NCI-H1092 (cell line): ENCODE measurements at places on chromosomes 2 and 18.
A peak's percentile ranks its signal among the peaks of the same experiment; 100 is the strongest.

GRCh38 chr2:17148407-17149145 lies 369.7 kb downstream of the RAD51AP2 start:
- DNase-seq: no peak

- no peak for DNase-seq
Observed at GRCh38 chr2:104332731-104333130, 521.2 kb upstream of the POU3F3 start.

DNA sequence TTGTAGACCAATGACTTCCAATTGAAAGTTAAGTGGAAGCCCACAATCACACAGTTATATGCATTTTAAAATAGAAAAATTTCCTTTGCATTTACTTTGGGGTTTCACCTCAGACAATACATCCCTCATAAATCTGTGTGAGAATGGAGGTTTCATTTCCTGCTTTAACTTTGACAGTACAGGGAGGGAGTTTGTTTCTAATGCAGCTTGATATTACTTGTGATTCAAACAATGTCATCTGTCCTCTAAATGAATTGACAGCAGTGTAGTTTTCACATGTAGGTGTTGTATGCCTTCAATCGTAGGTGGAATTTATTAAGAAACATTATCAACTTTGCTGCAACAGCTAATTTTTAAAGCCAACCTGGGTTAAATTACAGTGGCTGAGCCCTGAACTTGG lies 75.2 kb downstream of the TMEFF2 start:
- no peak for DNase-seq

GRCh38 chr2:190355968-190356644 lies 12.7 kb downstream of the INPP1 start:
- no peak for DNase-seq

DNA sequence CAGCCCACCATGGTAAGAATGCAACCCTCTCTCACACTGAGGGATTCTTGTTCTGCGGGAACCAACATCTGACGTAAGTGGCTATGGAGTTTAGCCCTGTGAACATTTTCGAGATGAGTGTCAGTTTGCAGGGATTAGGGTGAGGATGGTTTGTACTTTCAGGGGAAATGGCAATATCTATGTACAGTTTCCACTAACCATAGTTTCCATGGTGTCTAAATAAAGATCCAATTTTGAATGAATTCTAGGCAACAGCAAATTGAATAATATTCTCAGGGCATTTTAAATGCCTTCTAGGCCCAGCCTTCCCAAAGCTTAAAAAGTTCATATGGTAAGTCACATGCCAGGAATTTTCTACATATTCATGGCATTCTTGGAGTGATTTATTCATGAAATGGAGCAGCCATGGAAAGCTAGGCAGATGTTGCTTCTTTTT lies 105.4 kb upstream of the MMADHC start:
- no peak for DNase-seq

- no peak for DNase-seq
Observed at GRCh38 chr18:37568671-37569070, 3.1 kb upstream of the CELF4 start.

DNA sequence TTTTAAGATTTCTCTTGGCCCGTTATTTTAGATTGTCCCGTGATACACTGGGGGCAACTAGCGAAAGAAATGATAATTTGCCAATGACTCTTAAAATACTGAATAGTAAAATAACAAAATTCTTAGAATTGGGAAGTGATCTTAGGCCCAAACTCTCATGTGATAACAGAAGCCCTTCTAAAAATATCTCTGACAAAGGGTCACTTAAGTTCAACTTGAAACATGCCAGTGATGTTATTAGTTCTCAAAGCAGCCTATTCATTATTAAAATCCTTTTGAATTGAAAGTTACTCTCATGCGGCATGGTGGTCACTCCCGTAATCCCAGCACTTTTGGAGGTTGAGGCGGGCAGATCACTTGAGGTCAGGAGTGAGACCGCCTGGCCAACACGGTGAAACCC lies 920.9 kb downstream of the NRXN1 start:
- no peak for DNase-seq

GRCh38 chr2:207051385-207051965 lies 112.2 kb downstream of the CPO start:
- DNase-seq: no peak

GRCh38 chr2:190887089-190887488 lies 6.5 kb downstream of the GLS start:
- DNase-seq: no peak

DNA sequence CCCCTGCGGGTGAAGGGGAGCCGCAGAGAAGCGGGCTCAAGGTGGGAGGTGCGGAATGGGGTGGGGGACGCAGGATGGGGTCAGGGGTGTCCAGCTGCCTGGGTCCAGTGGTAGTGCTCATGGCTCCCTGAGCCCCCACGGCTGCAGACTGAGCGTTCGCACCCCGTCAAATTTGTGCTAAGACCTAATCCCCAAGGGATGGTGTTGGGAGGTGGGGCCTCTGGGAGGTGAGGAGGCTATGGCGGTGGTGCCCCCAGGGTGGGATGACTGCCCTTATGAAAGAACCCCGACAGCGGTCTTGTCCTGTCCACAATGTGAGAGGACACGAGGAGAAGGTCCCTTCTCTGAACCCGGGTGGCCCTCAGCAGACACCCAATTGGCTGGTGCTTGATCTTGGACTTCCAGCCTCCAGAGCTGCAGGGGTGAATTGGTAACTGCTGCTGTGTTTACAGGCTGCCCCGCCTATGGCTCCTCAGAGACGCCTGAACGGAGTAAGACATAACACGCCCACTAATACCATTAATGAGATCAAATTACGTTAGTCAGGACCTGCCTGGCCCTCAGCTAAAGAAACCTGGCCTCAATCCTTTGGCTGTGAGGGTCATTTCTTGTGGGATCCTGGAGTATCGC lies 42.6 kb downstream of the PXDN start:
- DNase-seq: no peak

GRCh38 chr2:235940330-235940729 lies 227.9 kb downstream of the GBX2 start:
- no peak for DNase-seq

GRCh38 chr18:68262690-68263294 lies 452.1 kb downstream of the TMX3 start:
- no peak for DNase-seq

GRCh38 chr2:5467178-5467905 lies 224.8 kb upstream of the SOX11 start:
- no peak for DNase-seq

DNA sequence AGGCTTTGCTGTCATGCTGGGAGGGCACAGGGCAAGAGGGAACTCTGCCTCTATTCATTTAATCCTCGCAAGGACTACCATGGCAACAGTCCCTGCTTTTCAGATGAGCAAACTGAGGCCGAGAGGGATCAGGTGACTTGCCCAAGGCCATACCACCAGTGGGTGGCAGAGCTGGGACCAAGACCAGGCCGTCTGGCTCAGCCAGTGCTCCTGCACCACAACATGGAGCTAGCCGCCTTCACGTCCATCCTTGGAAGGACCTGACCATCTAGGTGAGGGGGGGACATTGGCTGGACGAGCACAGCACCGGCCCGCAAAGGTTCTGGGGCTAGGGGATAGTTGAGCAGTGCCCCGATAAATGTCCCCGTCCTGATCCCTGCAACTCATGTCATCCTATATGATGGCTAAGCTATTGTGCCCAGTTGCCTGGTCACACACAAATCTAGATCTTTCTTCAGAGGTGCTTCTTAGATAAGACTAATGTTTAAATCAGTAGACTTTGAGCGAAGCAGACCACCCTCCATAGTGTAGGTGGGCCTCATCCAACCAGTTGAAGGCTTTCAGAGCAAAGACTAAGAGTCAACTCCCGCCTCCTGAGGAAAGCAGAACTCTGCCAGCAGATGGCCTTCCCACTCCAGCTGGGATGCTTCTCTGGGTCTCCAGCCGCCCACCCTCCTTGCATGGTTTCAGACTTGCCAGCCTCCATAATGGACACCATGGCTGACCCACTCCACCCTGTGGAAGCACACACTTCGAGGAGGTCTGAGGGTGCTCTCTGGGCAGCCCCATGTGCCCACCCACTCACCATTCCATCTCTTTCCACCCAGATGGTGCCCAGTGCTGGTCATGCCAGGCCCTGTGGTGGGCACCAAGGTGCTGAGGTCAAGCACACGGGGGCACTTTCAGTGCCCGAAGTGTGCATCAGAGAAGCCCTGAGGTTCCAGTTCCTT lies 214.8 kb upstream of the RAB6C start:
- DNase-seq: no peak

DNA sequence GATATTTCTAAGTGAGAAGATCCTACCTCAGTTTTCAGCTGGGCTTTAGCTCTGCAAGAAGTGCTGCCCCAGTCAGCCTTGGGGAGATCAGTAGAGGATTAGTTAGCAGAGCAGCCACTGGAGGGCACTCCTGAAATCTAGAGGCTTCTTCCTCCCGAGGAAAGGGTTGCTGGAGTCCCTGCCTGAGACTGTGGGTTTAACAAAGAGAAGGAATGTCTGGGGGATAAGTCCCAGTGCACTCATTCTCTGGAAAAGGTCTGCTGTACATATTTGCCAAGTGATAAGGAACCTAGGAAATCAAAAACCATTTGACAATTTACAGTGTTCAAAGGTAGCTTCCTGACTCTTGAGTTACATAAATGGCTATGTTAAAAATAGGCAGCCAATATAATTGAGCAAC lies 207.2 kb downstream of the SLC8A1 start:
- DNase-seq: peak; percentile 50

GRCh38 chr2:125185691-125186270 lies 1160.7 kb downstream of the CNTNAP5 start:
- DNase-seq: no peak

- no peak for DNase-seq
Observed at GRCh38 chr2:79817288-79817687, 304.4 kb downstream of the CTNNA2 start.

DNA sequence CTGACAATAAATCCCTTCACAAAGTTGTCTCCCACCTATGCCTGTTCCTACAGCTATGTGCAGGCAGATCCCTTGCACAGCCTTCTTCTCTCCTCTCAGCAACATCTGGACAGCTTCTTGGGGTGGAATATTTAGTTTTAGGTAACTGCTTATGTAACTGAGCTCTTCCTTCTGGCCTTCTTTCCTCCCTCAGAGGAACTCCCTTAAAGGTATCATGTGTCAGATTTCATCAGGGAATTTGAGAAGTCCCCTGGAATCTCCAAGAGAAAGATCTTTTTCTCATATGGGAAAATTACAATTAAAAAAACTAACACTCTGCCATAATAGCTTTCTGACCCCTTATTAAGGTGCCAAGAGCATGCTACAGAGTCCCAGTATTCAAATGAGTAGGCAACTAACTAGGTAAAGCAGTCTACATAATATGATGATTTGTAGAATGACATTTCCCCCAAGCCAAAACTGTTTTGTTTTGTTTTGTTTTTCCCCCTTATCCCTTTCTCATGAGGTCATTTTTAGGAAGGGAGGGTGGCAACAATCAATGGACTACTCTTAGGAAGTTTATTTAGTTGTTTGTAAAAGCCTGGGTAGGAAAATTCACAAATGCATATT lies 2.4 kb downstream of the TMEM200C start:
- no peak for DNase-seq

DNA sequence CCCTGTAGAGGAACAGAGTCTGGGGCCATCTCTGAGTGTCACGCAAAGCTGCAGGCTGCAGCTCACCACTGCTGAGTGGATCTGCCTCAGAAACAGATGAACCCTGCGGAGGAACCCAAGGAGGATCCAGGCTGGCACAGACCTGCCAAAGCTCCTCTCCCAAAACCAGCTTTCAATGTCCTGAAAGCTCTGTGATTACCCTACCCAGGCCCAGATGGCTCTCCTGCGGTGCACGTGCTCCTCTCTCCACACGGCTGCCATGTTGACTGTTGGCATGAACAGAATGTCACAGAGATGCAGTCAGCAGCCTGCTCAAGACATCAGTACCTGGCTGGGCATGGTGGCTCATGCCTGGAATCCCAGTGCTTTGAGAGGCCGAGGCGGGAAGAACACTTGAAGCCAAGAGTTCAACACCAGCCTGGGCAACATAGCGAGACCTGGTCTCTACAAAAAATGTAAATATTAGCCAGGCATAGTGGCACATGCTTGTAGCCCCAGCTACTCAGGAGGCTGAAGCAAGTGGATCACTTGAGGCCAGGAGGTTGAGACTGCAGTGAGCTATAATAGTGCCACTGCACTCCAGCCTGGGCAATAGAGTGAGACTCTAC lies 216.8 kb downstream of the MGAT5 start:
- DNase-seq: no peak

DNA sequence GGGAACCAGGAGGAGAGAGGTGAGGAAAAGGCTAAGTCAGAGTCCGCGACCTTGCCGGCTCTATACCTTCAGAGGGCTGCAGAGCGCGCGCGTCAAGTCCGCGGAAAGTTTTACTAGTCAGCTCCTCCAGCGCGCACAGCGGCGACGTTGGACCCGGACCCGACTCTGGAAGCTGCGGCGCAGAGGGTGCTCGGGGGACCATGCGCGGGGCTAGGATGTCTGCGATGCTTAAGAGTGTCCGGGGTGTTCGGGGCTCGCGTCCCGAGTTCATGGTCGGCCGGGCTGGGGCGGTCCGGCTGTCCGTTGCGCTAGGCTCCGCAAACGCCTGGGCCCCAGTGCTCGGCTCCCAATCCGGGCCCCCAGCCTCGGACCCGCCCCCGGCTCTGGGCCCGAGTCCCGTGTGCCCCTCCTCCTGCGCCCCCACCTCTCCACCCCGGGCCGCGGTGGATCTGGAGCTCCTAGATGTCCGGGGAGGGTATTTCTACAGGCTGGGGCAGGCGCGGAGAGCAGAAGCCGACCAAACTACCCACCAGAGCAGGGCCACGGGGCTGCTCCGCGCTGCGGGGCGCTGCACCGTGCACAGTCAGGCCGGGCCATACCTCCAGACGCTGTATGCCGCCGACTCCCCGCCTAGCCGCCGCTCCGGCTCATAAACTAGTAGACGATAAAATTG lies at the start of gene LBX2:
Gene LBX2 (minus strand): TSS at position 337 of the 673 bp plus-strand sequence. CDS start 66 bp downstream, at position 271.
- DNase-seq: no peak

GRCh38 chr2:119293900-119294299 lies 70.3 kb downstream of the STEAP3 start:
- no peak for DNase-seq
